ENCODE measurements at places on chromosomes 13 and 19. TPM values are rescaled to one million over a fixed set of nuclear protein-coding genes. Genes with fewer than 3 reads are reported as not detected.
A peak's percentile ranks its signal among the peaks of the same experiment; 100 is the strongest.

DNA sequence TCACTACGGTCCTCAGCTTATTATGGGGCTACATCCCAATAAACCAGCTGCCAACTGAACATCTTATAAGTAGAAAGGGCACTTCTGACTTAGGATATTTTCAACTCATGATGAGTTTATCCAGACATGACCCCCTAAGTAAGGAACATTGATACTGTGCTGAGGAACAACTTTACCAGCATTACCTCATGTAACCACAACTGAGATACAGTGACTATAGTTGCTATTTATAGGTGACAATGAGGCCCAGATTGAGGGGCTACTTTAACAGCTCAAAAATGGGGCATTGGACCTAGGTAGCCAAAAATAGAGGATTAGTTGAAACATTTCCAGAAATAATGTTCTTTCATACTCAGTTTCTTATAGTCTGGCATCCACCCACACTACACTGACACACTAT, 26.8 kb downstream of the SKA3 start:
- DNase-seq = no peak

GRCh38 chr19:58150328-58150921, at the start of gene ZNF329:
TSS of gene ZNF329 (minus strand) at chr19:58150789. CDS start at chr19:58129503, 21,286 bp downstream.
- peak; percentile 93 for DNase-seq

DNA sequence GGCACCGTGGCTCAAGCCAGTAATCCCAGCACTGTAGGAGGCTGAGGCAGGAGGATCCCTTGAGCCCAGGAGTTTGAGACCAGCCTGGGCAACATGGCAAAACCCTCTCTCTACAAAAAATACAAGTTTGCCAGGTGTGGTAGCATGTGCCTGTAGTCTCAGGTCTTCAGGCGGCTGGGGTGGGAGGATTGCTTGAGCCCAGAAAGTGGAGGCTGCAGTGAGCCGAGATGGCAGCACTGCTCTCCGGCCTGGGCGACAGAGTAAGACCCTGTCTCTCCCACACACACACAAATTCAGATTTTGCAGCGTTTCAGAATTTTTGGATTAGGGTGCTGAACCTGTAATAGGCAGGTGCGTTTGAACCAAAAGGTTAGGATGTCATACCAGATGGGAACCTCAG, 2.2 kb downstream of the RPS11 start:
- no peak for DNase-seq

- DNase-seq = no peak
Observed at GRCh38 chr19:39913682-39914333, 20.6 kb downstream of the FCGBP start.

- no peak for DNase-seq
Observed at GRCh38 chr19:36771261-36772231, 1.1 kb downstream of the ZNF850 start.

DNA sequence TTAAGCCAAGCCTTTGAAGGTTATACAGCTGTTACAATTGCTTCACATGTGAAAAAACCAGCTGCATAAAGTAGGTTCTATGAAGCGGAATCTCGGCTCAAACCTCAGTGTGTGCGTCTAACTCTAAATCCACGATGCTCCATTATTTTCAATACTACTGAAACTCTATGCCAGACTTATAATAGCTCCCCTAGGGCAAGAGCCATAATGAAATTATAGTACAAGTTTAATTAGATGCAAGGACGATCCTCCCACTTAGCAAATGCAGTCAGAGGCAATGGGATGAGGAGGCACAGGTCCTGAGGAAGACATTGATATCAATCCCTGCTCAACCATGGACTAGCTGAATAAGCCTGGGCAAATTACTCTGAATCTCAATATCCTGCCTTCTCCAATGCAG, 31.1 kb downstream of the SLC7A1 start:
- no peak for DNase-seq

DNA sequence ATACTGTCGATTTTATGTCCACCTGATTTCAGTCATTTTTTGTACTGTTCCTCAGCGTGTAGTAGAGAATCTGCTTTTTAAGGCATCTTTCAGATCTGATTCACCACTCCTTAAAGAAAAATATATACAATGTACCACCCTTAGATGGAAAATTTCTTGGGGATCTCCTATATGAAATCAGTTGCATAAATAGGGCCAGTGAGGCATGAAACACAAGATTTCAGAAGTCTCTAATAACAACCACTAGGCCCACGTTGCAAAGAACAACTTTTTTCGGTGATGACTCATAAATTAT, 1.4 kb downstream of the USP12 start:
- DNase-seq = no peak

- DNase-seq = no peak
Observed at GRCh38 chr13:108993346-108993745, 363.9 kb downstream of the MYO16 start.

- no peak for DNase-seq
Observed at GRCh38 chr19:19094513-19094912, 30.7 kb downstream of the SLC25A42 start.

The ERICH6B gene
- total RNA-seq = 0.27 TPM

The S1PR2 gene
- 4.9 TPM for total RNA-seq

The CYP2A7 gene
- not detected for total RNA-seq
